ENCODE measurements at places on chromosomes 16 and 17. TPM values are rescaled to one million over a fixed set of nuclear protein-coding genes. Genes with fewer than 3 reads are reported as not detected.
A peak's percentile ranks its signal among the peaks of the same experiment; 100 is the strongest.

GRCh38 chr17:17963066-17963465 is 9.1 kb downstream of the TOM1L2 start:
- H3K27me3 ChIP-seq: no peaks in the 10 kb centered on the region
- no peak overlapping the region for H3K4me3 ChIP-seq
- no peak for DNase-seq
- H3K27ac ChIP-seq: no peak overlapping the region

Gene TBC1D28
- polyA plus RNA-seq: not detected

GRCh38 chr16:89453501-89454321 is 36.6 kb downstream of the ANKRD11 start:
- no peaks in the 10 kb centered on the region for H3K36me3 ChIP-seq
- H3K4me1 ChIP-seq: peaks cover 89% of the 10 kb centered on the region
- no peak overlapping the region for H3K27ac ChIP-seq
- H3K4me3 ChIP-seq: no peak overlapping the region
- no peak for DNase-seq
- H3K27me3 ChIP-seq: no peaks in the 10 kb centered on the region

DNA sequence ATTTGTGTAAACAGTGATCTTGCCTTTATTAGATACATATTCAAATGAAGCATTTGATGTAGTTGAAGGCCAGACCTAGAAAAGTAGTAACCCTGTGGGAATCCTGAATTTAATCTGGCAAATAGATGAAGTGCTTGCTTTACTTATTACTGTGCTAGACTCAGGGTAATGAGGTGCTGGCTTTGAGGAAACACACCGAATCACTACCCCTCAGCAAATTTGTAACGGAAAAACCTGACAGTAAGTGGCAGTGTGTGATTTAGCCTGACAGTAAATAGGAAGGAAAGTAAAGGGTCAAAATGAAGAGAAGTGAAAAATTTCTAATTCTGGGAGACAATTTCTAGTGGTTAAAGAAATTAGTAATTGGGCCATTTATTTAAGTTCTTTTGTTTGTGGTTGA is 90.2 kb downstream of the MAP2K4 start:
- no peaks in the 10 kb centered on the region for H3K4me1 ChIP-seq
- no peak overlapping the region for H3K4me3 ChIP-seq
- DNase-seq: no peak

- peak overlapping the region; percentile 46 for H3K27ac ChIP-seq
- H3K4me3 ChIP-seq: no peak overlapping the region
- H3K4me1 ChIP-seq: peaks cover 34% of the 10 kb centered on the region
Observed at GRCh38 chr17:50161911-50162288, 3.9 kb upstream of the SGCA start.

GRCh38 chr16:3444032-3444388 is 530 bp downstream of the NAA60 start:
- peaks cover 24% of the 10 kb centered on the region for H3K4me1 ChIP-seq
- DNase-seq: no peak
- peaks cover 6% of the 10 kb centered on the region for H3K36me3 ChIP-seq
- H3K27me3 ChIP-seq: no peaks in the 10 kb centered on the region
- H3K27ac ChIP-seq: peak overlapping the region; percentile 80
- peak overlapping the region; percentile 66 for H3K4me3 ChIP-seq

Gene PERCC1
- polyA plus RNA-seq: not detected

- H3K27ac ChIP-seq: no peak overlapping the region
- H3K4me1 ChIP-seq: peaks cover 7% of the 10 kb centered on the region
- H3K27me3 ChIP-seq: no peaks in the 10 kb centered on the region
- H3K36me3 ChIP-seq: no peaks in the 10 kb centered on the region
- DNase-seq: no peak
- H3K4me3 ChIP-seq: no peak overlapping the region
Observed at GRCh38 chr16:26649381-26650045, 417.2 kb upstream of the C16orf82 start.

- H3K27me3 ChIP-seq: peaks cover 27% of the 10 kb centered on the region
- H3K4me3 ChIP-seq: no peak overlapping the region
- H3K36me3 ChIP-seq: no peaks in the 10 kb centered on the region
- no peak for DNase-seq
- no peak overlapping the region for H3K27ac ChIP-seq
Observed at GRCh38 chr17:76843703-76844484, 24.3 kb upstream of the MGAT5B start.

- no peaks in the 10 kb centered on the region for H3K4me1 ChIP-seq
- H3K36me3 ChIP-seq: no peaks in the 10 kb centered on the region
- no peak overlapping the region for H3K27ac ChIP-seq
- DNase-seq: no peak
- no peak overlapping the region for H3K4me3 ChIP-seq
Observed at GRCh38 chr16:19184823-19185509, 16.9 kb downstream of the SYT17 start.

- H3K36me3 ChIP-seq: no peaks in the 10 kb centered on the region
- no peak overlapping the region for H3K27ac ChIP-seq
- no peaks in the 10 kb centered on the region for H3K27me3 ChIP-seq
- no peak overlapping the region for H3K4me3 ChIP-seq
- DNase-seq: no peak
Observed at GRCh38 chr17:67411397-67411796, 34.3 kb downstream of the PITPNC1 start.

Gene CLEC3A
- not detected for polyA plus RNA-seq

GRCh38 chr16:8861563-8862308 is 7.1 kb downstream of the CARHSP1 start:
- no peak overlapping the region for H3K27ac ChIP-seq
- H3K36me3 ChIP-seq: no peaks in the 10 kb centered on the region
- no peak overlapping the region for H3K4me3 ChIP-seq
- no peak for DNase-seq
- H3K4me1 ChIP-seq: peaks cover 36% of the 10 kb centered on the region

- no peak overlapping the region for H3K4me3 ChIP-seq
- no peak overlapping the region for H3K27ac ChIP-seq
- H3K27me3 ChIP-seq: no peaks in the 10 kb centered on the region
Observed at GRCh38 chr16:55495616-55496289, 13.1 kb upstream of the LPCAT2 start.

Gene OR1F1
- not detected for polyA plus RNA-seq

Gene NPIPA5
- 1.7 TPM for polyA plus RNA-seq

Gene HYDIN
- polyA plus RNA-seq: not detected

GRCh38 chr16:2507052-2507659 is 6.6 kb upstream of the ATP6V0C start:
- no peaks in the 10 kb centered on the region for H3K27me3 ChIP-seq
- H3K36me3 ChIP-seq: no peaks in the 10 kb centered on the region
- DNase-seq: no peak
- no peaks in the 10 kb centered on the region for H3K4me1 ChIP-seq
- H3K4me3 ChIP-seq: no peak overlapping the region
- no peak overlapping the region for H3K27ac ChIP-seq

Measured in CD4-positive, alpha-beta memory T cell (primary cell).